Cortex of kidney (tissue), 1 donor: ENCODE measurements at places on chromosomes 2 and 18.

DNA sequence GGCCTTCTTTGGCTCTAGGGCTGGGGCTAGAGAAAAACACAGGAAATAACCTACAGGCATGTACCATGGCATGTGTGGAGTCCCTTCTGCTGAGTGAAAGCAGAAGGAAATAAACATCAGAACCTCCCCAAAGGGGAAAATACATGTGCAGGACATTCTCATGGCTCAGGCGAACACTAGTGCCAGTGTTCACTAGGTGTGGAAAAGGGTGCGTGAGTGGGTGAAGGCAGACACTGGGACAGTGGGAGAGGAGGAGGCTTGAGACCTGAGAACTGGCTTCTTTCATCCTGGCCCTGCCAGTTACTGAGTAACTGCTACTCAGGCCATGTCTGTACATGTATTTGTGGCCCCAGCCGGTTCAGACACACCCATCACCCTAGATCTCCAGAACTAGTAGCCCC lies 268.2 kb downstream of the PRKCE start:
- no peak for DNase-seq

- DNase-seq, result no peak
Observed at GRCh38 chr18:36354989-36355388, 57.5 kb downstream of the FHOD3 start.

GRCh38 chr2:180523621-180524340 lies 456.6 kb upstream of the UBE2E3 start:
- no peak for DNase-seq

GRCh38 chr2:58900246-58901027 lies 659.3 kb upstream of the FANCL start:
- DNase-seq, result no peak

DNA sequence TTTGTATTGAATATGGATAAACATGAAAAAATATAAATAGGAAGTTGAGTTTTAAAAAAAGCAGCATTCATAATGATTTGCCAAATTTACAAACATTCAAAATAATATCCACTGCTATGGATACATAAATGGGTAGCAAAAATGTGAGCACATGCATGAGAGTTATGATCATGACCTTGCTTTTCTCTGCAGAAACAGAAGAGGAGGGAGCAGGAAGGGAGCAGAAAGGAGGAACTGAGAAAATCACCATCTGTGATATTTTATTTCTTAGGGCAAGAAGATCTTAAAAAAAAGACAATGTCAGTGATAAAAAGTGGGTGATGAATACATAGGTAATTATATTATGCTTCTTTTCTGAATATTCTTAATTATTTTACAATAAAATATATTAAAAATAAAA lies 17.7 kb upstream of the CCDC93 start:
- DNase-seq, result no peak

DNA sequence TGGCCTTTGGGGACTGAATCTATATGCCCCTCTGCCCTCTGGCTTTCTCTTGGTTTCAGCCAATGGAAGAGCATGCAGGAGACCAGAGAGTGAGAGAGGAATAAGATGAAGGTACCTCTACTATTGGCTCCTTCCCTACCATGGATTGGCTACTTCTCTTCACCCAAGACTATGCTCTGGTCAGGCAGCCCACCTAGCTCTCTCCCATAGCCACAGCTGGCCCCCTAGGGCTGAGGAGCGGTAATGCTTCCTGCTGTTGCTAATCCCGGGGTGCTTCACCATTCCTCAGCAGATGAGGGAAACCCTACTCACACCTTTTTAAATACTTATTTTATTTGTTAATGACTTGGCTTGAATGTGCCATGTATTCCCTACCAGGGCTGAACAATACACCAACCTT lies 142.4 kb downstream of the MREG start:
- no peak for DNase-seq

DNA sequence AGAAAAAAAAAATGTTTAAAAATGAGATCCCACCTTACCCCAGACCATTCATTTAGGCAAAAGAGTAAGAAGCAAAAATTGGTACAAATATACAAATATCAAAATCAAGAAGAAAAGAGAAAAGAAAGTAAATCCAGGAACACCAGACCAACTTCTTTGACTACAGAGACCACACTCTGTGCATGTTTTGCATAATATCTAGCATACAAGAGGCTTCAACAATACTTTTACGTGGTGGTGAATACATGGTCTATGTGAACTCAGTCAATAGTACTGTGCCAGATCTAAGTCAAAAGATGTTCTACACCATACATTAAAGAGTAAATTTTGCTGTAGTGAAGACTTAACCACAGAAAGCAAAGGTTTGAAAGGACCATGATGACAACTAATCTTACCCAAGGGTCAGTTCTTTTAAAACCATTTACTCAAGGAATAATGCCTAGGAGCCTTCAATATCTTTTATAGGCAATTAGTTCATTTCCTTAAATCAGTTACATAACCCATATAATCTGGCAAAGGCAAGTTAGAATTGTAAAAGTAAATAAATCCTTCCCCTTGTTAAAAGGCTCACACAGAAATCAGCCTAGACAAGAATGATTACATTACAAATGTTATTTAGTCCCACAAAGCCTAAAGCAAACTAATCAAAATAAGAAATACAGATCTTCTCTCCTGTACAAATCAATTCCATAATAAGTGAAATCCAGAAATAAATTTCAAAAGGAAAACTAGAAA lies 115.2 kb downstream of the EXOC6B start:
- DNase-seq, result no peak

DNA sequence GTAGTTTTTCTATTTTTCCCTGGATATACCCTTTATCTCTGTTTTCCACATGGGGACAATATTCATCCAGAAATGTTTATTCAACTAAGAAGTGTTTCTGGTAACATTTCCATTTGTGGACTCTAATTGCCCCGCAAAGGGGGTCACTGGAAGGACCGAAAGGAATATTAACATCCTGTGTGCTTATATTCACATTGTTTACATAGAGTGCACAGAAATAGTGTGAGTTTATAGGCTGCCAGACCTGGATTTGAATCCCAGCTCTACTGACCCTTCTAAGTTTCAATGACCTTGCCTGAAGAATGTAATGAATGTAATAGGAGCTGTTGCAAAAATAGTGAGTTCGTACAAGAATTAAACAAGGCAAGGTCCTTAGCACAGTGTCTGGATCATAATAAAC lies 152.9 kb upstream of the NCKAP5 start:
- no peak for DNase-seq

DNA sequence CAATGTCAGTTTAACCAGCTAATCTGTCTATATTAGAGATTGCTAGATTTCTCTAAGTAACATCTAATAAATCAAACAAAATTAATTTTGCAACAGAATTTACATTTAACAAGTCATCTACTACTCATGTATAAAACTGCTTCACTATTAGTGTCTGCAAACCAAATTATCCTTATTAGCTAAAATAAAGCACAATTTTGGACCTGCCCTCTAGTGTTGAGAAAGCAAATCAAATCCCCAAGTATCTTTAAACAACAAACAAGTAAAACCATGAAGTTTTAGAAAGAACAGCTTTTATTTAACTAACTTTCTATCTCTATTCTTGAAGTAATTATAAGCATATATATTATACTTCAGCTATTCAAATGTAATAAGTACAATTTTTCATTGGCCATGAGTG lies 113.1 kb upstream of the SP3 start:
- no peak for DNase-seq

DNA sequence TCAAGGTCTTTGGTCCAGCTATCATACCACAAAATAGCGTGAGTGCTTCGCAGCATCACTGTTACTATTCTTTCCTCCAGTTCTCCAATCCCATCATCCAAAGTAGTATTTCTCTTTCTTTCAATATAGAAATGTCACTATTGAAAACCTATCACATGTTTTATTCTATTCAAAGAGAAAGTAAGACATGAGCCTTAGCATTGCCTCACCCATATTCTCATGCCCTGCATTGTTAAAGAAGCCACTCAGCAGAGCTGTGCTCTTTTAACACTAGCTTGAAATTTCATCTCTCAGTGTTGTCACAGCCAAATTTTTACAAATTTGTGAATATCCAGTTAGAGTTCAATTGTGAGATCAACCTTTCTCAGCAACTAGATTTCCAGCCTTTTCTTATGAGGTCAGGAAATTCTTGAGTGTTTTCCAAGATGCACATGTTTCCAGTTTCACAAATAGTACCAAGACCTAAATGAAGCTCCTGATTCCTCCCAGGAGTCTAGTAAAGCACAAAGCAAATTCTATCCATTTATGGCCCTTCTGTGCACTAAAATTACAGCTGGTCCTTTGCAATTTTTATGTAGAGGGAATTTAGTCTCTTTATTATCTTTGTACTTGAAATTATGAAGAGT lies 343.7 kb downstream of the SPAG16 start:
- no peak for DNase-seq

DNA sequence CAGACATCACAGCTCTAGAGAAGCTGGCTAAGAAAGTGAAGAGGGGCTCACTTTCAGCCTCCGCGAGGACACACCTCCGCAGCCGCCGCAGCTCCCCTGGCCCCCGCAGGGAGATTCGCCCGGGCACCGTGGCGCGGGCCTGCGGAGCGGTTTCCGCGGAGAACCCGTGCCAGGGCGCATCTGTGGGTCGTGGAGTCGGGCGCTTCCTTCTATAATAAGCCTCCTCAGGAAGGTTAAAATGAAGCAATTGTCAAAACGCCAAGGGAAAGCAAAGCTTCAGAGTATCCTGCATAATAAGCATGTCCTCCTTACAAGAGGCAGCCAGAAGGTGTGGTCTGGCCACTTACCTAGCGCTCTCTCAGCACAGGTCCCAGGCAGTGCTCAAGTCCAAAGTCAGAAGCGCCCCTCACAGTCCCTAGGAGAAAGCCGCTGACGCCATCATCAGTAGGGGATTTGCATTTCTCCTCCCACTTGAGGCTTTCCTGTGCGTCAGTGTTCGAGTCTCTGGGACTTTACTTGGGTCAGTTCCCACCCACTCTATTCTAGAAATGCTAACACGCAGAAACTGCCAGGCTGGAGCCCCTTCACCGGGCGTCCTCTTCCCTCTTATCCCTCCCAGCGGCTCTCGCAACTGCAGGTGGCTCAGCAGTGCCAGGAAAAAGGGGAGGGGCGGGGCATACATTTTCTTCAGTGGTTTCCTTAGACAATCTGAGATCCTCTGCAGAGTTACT lies at the start of gene STAT4:
STAT4 (minus strand) TSS at position 395 of the 731 bp plus-strand sequence. CDS start 2,791 bp downstream, outside the sequence.
- no peak for DNase-seq

GRCh38 chr18:25133879-25134278 lies 218.1 kb downstream of the ZNF521 start:
- DNase-seq, result no peak

- no peak for DNase-seq
Observed at GRCh38 chr2:215973954-215974699, 39.2 kb downstream of the MREG start.

DNA sequence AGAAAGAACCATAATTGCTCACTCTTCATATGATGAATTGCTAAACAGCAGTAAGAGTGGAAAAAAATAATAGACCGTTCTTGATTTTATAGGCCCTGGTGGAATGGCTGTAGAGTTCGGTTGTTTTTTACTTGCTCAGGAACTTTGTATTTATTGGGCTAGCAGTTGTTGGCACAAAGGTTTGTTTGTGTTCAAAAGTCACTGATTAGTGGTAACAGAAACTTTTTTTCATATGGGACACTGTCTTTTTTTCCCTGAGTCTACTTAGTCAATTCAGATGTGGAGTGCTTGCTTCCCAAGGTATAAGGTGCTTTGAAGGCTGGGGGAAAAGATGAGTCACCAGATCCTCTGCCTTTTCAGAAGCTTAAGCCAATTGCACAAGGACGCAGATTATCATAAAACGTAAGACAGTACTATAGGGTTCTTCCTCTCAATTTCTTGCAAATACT lies 25.8 kb downstream of the PHLPP1 start:
- DNase-seq, result no peak

GRCh38 chr18:72727776-72728175 lies 140.0 kb downstream of the NETO1 start:
- no peak for DNase-seq
